Cerebellar nuclear complex (tissue), 1 donor: ENCODE measurements at places on chromosomes 16 and 17.

DNA sequence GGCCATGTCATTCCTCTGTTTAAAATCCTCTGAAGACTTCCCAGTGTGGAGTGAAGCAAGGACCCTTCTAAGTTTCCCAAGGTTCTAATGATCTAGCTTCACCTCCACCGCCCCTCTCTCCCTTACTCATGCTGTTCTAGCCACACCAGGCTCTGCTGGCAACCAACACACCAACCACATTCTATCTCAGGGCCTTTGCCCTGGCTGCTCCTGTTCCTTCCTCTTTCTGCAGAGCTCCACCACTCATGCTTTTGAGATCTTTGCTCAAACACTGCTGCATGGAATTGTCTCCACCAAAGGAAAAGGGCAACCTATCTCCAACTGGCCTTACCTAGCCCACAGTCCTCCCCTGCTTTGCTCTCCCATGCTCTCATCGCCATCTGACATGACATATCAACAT, 128.7 kb downstream of the XYLT1 start:
- DNase-seq, result no peak

- DNase-seq, result no peak
Observed at GRCh38 chr16:15536843-15537242, 102.5 kb downstream of the BMERB1 start.

DNA sequence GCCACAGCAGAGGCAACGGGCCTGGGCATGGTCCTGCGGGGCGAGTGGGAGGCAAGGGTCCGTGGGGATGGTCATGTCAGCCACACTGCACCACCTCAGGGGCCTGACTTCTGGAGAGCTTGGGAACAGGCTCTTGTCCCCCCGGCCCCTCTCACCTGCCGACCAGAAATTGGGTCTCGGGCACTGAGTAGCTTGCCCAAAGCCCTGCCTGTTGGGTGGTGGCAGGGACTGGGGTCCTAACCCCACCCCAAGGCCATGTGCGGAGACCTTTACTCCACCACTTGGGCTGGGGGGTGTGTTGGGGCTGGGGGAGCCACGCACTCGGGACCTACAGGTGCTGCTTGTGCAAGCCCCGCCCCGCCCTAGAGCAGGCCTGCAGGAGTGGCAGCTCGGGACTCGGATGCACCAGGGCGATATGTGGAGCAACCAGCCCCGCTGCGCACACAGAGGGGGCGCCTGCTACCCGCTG, 24.2 kb upstream of the CHMP6 start:
- DNase-seq, result no peak

DNA sequence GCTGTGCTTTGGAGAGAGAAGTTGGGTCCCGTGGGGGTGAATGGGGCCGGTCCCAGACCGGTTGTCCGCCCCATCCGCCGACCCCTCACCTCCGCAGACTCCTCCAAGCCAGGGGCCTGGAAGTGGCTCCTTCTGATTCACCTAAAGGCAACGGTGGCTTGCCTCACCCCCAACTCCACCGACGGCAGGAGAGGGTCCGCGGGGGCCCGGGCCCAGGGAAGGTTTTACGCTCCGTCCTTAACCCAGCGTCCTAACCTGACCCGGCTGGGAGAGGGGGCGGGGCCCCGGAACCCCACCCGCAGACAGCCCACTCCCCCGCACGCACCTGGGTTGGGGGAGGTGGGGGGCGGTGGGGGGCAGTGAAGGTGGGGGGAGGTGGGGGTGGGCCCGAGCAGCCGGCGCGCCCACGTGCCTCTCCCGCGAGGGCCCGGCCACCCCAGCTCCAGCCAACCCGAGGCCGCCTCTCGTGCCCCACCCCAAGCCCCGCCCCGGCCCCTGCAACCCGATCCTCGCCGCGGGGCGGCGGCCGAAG, 12.7 kb upstream of the CD300A start:
- no peak for DNase-seq

DNA sequence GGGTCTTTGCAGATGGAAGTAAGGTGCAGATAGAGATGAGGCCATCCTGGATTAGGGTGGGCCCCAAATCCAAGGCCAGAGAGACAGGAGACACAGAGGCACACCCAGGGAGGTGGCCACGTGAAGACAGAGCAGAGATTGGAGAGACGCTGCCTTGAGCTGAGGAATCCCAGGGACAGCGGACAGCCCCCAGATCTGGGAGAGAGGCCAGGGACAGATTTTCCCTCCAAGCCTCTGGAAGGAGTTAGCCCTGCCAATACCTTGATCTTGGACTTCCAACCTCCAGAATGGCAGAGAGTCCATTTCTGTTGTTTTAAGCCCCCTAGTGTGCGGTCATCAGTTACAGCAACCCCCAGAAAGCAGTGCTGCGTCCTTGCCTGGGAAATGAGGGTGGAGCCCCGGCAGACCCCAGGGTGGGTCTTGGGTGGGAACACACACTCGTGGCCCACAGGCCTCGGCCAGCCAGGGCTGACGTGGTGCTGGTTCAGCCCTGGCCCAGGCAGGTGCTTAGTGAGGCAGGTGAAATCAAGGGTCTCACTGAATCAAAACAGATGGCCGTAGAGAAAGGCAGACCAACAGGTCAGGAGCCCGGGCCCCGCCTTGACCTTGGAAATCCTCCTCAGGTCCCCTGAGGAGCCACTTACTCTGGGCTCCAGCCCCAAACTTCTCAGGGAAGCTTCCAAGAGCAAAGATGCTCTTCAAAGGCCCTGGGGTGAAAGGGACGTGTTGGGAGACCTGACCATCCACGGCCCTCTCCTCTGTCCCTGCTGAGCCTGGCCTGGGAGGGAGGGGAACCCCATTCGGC, 169.3 kb downstream of the RBFOX3 start:
- DNase-seq, result no peak

- no peak for DNase-seq
Observed at GRCh38 chr16:89472711-89473075, 17.7 kb downstream of the ANKRD11 start.

DNA sequence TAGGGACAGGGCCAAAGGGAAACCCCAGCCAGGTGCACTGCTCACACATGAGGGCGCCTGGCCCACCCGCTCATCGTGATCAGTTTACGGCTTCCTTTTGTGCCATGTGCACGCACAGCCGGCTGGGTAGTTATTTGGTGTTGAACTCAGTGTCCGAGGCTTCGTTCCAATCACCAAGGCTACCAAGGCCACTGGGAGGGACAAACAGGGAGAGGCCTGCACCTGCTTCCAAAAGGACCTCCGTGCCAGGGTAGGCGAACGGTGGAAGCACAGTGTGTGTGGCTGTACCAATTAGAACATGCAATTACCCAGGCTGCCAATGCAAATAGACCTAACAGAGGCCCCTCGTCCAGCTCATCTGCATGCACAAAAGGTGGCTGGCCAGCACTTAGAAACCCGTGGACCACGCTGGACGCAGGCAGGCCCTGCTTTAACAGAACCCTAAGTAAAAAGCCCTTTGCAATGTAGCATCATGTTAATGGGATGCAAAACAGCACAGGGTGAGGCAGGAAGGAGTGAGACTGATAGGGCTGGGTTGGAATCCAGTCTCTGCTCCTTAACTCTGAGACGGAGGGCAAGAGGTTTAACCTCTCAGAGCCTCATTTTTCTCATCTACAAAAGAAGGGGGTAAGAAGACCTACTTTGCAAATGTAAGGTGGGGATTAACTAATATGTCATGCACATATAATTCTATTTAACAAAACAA, 204.0 kb downstream of the XYLT1 start:
- DNase-seq, result no peak

DNA sequence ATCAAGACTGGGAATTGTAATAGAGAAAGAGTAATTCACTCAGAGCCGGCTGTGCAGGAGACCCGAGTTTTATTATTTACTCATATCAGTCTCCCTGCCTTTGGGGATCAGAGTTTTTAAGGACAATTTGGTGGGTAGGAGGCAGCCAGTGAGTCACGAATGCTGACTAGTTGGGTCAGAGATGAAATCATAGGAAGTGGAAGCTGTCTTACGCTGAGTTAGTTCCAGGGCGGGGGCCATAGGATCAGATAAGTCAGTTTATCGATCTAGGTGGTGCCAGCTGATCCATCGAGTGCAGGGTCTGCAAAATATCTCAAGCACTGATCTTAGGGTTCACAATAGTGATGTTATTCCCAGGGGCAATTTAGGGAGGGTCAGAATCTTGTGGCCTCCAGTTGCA, 20.2 kb upstream of the GUCY2D start:
- DNase-seq, result no peak

DNA sequence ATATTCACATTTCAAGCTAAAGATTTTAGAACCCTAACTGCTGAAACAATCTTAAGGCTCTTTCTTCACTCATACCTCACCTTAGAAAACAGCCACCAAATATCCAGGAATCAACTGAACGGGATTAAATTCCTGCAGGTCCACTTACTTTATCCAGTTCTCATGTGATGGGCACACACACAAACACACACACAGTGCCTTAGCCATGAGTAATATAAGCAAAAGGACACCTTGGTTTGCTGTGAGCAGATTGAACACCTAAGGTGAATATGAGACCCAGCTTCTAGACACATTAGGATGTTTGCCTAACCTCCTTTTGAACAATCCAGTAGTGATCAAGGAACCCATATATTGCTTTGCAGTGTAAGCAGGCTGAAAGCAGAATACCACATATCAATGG, 81.5 kb downstream of the TUBD1 start:
- no peak for DNase-seq

DNA sequence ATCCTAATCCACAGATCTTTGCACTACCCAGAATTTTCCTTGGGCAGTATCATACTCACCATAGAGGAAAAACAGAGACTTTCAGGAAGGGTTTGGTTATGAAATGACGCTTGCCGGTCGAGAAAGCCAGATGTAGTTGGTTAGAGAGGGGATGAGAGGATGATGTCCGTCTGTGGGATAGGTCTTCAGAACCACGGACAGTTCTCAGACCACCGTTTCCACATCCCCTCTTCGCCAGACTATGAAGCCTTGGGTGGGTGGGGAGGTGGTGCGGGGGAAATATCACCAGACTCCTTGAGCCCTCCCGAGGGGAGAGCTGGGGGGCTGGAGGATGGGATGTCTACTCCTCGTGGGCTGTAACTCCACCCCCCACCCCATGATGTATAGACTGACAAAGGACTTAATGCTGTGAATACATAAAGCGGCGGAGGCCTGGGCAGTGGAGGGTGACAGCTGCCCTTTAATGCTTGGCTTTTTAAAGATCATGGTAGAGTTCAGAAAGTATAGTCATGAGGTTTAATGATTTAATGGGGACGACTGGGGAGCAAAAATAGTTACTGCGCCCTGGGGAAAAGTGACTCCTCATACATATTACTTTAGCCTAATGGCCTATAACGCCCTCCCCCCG, 96.6 kb downstream of the MRM1 start:
- no peak for DNase-seq
